ENCODE measurements at places on chromosomes 5 and 9.

DNA sequence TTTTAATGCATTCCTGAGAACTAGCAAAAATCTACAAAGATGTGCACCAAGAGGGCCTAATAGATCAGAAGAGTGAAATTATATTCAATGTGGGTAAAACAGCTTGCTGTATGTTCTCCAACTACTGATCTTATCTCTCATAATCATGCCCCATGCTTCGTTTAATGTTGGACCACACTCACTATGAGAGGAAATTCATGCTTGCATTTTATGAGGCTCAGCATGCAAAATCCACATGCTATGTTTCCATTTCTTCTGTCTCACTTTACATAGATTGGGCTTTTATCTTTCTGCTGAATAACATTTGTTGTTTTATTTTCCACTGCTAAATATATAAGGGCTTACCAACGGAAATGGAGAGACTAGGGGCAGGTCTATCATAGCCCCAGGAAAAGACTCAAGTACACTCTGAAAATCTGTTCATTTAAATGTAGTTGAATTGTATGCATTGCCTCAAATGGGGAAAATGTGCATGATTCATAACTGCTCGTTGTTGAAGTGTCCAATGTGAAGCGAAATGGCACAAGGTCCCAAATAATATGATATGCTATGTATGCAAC, 474.2 kb downstream of the EFNA5 start:
- no peak for DNase-seq

GRCh38 chr5:89996335-89996734, 413.2 kb downstream of the CETN3 start:
- DNase-seq = no peak

- DNase-seq = no peak
Measured at GRCh38 chr5:53827211-53827651, 266.8 kb downstream of the NDUFS4 start.

- DNase-seq = no peak
Measured at GRCh38 chr5:176873541-176874172, 25.5 kb downstream of the HK3 start.

DNA sequence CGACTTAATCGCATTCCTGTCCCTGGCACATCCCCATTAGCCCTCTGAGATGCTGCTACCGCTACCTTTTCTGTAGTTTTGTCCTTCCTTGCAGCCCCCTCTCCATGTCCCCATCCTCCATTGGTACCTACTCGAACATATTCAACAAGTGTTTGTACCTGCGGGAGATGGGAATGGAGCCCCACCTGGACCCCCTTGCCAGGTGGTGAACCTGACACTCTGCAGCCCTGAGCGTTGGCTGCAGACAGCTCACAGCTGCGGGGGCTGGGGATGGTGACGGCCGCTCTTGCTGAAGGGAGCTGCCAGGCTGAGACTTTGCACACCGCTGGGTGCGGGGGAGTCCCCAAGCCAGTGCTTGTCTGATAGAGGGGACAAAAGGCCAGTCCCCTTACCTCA, 96.3 kb upstream of the DAP start:
- DNase-seq = no peak

GRCh38 chr5:124309241-124309980, 437.0 kb downstream of the ZNF608 start:
- no peak for DNase-seq

- DNase-seq = no peak
Measured at GRCh38 chr9:87722393-87723088, 3.4 kb upstream of the CTSL start.

- DNase-seq = no peak
Measured at GRCh38 chr5:160197341-160198144, 31.8 kb upstream of the FABP6 start.

GRCh38 chr5:124927735-124928134, 181.3 kb upstream of the ZNF608 start:
- DNase-seq = no peak

DNA sequence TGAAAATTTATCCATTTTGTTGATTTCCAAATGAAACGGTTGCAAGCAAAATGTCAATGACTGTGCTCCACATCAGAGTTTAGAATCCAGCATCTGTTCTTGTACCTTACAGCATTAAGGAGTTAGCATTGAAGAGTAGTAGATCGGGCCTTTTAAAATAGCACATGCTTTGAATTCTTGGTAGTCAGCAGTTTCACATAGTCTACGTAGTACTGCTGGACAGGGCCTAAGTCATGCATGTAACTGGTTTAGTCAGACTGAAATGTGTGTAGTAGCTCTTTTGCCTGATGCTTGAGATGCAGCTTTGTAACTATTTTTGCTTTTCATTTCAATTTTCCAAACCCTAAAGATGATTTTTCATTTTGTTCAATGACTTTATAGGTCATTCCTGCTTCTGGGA, 19.8 kb downstream of the LECT2 start:
- DNase-seq = no peak

DNA sequence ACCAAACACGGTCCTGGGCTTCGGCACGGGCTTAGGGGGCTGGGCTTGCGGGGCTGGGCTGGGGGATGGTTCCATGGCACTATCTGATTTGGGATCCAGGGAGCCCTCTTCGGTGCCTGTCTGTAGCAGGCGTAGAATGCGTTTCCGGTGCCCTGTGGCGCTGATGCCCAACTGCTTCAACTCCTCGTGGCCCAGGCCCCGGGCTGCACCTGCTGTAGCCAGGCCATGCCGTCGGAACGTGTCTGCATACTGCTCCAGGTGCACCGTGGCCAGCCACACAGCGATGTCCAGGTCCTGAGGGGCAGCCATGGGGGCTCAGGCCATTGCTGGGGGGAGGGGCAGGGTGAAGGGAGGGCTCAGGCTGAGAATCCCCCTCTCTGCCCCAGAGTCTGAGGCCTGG, 1.9 kb downstream of the ARAP3 start:
- no peak for DNase-seq

GRCh38 chr9:117823576-117823975, 119.4 kb downstream of the TLR4 start:
- DNase-seq = no peak

- DNase-seq = no peak
Measured at GRCh38 chr9:6619909-6620308, 25.6 kb downstream of the GLDC start.

GRCh38 chr9:137919095-137919465, 41.5 kb downstream of the CACNA1B start:
- no peak for DNase-seq

GRCh38 chr5:112492291-112492690, 73.2 kb upstream of the EPB41L4A start:
- DNase-seq = no peak

DNA sequence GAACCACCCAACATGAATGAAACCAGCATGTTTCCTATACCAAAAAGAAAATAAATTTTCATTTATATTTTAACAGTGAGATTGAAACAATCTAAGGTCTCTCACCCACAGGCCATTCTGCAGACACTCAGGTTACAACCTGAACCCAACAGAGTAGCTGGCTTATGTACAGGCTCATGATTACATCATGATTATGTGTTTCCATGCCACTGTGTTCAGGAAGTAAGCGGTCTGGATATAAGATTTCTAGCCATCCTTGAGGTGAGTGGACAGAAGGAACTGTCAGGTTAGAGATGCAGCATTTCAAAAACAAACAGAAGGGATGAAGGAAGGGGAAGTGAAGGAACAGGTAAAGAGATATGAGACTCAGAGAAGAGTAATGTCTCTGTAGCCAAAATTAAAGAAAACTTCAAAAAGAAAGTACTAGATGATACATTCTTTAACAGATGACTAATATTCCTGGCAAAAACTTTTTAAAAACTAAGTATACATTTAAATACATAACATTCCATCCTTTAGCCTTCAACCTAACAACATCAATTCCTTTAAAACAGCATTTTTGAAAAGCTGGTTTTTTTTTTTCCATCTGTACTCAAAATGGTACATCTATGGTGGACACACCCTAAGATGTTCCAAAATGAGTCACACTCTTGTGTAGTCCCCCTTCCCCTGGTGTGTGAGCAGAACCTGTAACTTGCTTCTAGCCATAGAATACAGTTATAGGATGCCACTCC, 119.8 kb downstream of the LPAR1 start:
- no peak for DNase-seq

- no peak for DNase-seq
Measured at GRCh38 chr9:135959814-135960213, 1.4 kb downstream of the UBAC1 start.

- DNase-seq = no peak
Measured at GRCh38 chr9:40884072-40884901, 244.2 kb downstream of the FOXD4L6 start.

DNA sequence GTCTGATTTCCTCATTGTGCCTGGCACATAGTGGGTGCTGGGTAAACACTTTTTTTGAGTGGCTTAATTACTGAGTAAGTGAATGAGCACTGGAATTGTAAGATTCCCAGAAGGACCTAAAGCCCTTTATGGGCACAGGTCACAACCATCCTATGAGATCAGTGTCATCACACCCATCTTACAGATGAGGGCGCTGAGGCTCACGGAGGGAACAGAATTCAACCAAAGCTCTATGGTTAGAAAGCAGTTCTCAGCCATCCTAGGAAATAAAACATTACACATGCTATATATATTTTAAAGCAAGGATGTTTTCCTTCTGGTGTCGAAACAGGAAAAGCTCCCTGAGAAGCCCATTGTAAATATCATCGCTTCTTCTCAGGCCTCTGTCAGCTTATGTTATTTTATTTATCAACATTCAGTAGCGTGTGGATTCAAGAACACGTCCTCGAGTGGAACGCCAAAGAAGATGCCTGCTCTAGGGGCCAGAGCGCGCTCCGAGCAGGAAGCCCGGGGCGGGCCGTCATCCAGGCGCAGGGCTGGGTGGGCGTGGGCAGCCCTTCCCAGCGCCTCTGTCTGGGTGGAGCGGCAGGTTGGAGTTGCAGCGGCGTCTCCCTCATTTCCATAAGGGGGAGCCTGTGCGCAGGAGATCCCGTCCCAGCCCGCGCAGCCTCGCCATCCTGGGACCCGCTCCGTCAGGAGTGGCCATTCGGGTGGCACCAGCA, 155.8 kb upstream of the SMIM23 start:
- no peak for DNase-seq

GRCh38 chr5:28603869-28604268, 1565.5 kb upstream of the CDH9 start:
- no peak for DNase-seq

GRCh38 chr5:146048994-146049703, 56.2 kb downstream of the PLAC8L1 start:
- no peak for DNase-seq

DNA sequence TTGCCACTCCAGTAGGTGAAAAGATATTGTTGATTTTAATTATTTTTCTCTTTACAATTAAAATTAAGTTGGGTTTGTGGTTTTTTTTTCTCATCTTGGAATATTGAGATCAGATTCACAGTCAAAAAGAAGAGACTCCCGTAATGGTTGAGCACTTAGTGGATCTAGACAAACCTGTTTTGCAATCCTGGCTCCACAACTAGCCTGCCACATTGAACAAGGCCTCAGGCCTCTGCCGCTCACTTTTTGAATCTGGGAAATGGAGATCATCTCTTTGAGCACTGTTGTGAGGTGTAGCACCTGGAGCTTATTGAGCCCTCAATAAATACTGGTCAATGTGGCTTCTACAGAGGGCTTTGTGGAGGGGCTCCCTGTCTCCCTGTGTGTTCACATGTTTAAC, 37.1 kb upstream of the RARS1 start:
- DNase-seq = no peak

DNA sequence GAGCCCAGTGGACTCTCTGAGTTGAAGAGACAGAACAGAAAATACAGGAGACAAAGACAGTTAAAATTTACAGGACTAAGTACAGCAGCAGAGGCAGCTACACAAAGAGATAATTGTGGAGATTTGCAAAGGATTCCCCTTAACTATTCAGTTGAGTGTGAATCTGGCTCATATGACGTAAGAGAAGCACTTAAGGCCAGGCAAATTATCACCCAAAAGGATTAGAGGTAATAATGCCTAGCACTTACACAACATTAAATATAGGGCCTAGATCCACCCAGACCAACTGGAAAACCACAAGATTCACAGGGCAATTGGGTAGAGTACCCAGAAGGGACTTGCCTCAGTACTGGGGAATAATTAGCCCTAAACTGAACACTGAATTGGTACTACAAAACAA, 41.3 kb downstream of the ADAMTS6 start:
- no peak for DNase-seq

DNA sequence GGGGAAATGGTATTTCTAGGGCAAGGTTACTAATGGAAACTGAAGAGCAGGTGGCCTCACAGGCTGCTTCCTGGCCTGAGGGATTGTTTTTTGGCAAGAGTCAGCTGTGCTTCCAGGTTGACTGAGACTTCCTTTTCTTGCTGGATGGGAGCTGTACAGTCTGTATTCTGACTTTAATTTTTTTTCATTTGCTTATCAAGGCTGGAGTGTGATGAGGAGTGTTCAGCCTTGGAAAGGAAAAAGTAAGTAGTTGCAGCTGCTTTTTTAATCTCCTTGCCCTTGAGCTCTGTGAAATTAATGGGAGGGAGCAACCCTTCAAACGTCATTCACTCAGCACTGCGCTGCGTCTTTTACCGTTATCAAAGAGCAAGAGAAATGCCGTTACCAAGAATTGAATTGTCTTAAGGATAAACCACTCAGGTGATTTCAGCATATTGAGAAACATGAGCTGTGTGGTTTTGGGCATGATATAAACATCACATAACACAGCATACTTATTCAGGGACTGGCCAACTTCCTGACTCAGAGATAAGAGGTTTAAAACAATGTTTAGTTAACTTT, 47.6 kb downstream of the AQP7 start:
- no peak for DNase-seq

- no peak for DNase-seq
Measured at GRCh38 chr5:88693071-88693932, 189.7 kb downstream of the MEF2C start.

- no peak for DNase-seq
Measured at GRCh38 chr5:168013546-168013945, 277.9 kb upstream of the WWC1 start.

DNA sequence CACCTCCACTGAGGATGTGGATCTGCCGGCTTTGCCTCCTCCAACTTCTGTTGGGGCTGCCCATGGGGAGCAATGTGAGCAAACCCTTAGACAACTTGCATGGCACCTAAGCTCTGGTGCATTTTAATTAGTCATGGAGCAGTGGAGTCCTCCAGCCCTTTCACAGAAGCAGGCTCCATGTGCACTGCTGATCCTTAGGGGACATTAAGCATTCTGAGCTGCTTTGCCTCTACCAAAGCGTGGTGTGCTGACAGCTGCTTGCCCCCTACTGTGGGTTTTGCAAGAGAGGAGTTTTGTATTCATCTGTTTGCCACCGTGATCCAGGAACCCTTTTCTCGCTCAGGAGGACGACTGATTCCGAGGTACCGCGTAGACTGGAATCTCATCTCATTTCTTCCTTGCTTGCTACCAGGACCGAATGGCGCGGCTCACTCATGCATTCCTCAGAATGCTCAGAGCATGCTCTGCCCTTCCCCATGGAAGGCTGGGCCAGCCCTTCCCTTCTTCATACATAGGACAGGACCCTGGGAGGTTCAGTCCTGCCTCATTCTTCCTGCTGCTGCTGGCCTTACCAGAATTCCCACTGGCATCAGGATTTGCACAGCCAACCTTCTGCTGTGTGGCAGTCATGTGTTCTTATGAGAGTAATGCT, 432.5 kb downstream of the GADD45G start:
- DNase-seq = no peak

GRCh38 chr5:124634741-124635323, 111.6 kb downstream of the ZNF608 start:
- DNase-seq = no peak

GRCh38 chr9:33225319-33226147, 14.4 kb upstream of the SPINK4 start:
- DNase-seq = peak; percentile 55

Measured in activated T-helper 1 cell treated with anti-CD3 and anti-CD28 coated beads, Interleukin-12 subunit alpha, Interleukin-12 subunit beta, Interleukin-2, Interleukin-4 antibody, amounts not matched to agents 30 ng/mL and 10 ng/mL and 1 ng/mL, durations not matched to agents 14 hours and 24 hours and 36 hours (primary cell).